ENCODE measurements at places on chromosomes 3 and 15.

DNA sequence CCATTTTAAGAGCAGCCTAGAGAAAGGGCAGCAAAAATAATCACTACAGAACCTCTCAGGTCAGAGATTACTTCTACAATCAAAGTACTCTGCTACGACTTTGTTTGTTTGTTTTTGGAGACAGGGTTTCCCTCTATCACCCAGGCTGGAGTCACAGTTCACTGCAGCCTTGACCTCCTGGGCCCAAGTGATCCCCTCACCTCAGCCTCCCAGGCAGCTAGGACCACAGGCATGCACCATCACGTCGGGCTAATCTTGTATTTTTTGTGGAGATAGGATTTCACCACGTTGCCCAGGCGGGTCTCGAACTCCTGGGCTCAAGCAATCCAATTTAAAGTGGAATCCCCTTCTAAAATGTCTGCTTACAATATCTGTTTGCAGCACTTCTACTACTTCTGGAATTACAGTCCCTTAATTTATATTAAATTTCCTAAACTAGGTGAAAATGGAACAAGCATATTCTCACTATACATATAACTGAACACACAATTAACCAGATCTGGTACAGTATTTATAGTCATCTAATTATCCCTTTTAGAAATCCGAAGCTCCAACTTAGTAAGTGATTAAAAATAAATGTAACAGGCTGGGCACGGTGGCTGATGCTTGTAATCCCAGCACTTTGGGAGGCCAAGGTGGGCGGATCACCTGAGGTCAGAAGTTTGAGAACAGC is 4.4 kb downstream of the UACA start:
- no peak for DNase-seq

DNA sequence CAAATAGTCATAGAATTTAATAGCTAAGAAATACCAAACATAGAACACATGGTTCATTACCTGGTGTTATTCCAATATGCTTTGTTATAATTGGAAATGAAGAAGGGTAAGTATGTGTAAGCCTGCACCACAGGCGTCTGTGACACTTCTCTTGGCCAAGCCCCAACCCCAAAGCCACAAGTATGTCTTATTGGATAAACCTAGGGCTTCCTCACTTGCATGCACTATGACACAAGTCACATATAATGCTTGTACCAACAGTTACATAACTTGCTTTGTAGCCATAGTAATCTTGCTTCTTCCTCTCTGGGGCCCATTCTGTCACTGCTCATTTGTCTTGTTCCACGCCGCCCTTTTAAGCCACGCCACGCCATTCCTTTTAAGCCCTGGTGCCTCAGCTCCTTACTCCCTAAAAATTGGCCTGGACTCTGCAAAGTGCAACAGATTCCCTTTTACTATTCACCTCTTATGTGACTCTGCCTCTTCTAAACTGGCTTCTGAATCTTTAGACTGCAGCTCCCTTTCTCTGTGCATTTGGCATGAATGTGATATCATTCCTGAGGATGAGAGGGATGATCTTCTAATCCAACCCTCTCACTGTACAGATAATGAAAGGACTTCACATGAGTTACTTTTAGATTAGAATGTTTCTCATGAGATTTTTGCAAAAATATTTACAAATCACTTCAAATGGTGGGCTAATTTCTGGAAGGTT is 48.1 kb upstream of the EPHA3 start:
- DNase-seq, result no peak

GRCh38 chr15:52349052-52349700 is 53.6 kb upstream of the MYO5C start:
- DNase-seq, result no peak

GRCh38 chr3:195001961-195002861 is 268.7 kb downstream of the XXYLT1 start:
- no peak for DNase-seq

DNA sequence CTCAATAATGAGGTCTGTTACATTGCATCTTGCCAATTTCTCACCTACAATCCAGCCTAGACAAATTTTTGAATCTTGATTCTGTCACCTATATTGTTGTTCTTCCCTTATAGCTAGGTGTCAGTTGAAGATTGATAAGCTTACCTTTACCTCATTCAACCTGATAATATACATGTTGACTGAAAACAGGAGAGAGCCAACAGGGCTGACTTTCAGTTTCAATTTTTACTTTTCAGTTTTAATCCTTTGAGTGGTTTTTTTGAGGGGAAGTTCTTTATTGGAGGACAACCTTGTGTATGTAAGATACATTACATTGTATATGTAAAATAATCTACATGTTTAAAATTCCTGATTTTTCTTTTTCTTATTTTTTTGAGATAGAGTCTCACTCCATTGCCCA is 5.8 kb downstream of the ATP13A5 start:
- DNase-seq, result no peak

DNA sequence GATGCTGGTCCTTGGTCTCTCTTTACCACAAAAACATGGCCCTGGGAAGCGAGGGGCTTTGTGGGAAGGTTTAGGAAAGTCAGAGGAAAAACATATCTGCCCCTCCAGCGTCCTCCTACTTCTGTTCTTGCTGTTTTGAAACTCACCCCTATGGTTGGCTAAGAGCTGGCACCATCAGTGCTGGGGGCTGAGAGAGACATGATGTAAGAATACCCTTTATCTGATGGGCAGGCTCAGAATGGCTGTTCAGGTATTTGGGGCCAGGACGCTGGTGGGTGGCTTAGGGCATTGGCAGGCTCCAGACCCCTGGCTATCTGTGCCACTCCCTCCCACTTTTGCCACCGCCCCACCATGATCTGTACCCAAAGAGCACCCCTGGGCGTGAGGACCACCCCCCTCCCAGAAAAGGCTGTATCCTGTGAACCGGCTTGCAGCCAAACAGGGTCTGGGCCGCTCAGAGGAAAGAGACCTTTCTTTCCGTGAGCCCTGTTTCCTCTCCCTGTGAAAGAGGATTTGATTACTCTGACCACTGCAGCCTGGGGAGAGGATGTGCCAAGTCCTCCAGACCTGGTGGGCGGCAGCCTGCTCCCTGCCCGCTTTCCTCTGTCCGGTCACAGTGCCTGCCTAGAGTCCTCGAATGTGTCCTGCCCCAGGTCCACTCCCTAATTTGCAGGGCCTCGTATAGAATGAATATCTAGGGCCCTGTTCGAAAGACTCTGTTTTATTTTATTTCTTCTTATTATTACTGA is 61.3 kb upstream of the SLC6A6 start:
- DNase-seq, result no peak

- DNase-seq, result no peak
These were observed 13.4 kb upstream of the DGKG start for GRCh38 chr3:186375443-186375842.

GRCh38 chr3:193029800-193030199 is 112.1 kb upstream of the MB21D2 start:
- DNase-seq, result no peak

DNA sequence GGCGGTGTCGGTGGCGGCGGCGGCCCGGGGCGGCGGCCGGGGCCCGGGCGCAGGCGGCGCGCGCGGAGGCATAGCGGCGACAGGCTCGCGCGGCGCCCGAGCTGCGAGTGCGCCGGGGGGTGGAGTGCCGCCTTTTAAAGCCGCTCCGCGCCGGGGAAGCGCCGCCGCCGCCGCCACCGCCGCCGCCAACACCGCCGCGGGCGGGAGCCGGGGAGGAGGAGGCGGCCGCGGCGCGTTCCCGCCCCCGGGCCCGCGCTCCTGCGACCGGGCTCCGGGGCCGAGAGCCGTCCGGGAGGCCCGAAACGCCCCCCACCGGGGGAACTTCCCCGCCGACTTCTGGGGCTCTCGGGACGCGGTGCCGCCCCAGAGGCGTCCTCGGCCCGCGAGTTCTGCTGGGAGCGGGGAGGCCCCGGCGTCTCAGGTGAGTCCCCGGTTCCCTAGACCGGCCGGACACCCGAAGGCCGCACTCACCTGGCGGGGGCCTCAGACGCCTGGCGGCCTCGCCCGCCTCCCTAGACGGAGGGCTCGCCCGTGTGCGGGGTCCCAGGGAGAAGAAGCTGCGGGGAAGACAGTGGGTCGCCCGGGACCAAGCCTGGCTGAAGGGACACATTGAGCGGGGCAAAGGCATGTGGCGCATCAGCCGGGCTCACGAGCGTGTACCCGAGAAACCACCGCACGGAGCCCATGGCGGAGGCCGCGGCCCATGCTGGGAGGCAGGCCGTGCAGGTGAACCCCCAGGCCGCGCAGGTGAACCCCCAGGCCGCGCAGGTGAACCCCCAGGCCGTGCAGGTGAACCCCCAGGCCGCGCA is at the start of gene PCSK6:
Gene PCSK6, minus strand, starts transcription at position 109 of the 809 bp plus-strand sequence. Its CDS starts 37 bp downstream, at position 72.
- DNase-seq, result no peak

GRCh38 chr3:172371544-172371943 is 76.7 kb downstream of the GHSR start:
- no peak for DNase-seq

- no peak for DNase-seq
These were observed 92.0 kb downstream of the PLXNA1 start for GRCh38 chr3:127074900-127075360.

DNA sequence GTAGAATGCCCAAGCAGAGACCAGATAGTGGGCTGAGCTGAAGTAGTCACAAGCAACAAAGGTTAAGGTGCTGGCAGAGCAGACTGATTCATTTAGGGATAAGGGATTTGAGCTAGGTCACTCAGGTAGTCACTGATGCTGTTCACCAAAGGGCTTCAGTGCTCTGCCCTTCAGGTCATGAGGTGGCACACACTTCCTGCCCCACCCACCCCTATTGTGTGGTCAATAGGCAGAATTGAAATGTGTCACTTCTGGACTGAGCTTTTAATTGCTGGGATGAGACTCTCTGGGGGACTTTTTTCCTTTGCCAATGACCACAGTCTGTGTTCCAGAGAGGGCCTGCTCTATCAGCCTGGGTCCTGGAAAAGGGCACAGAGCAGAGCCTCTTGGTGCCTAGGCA is 2.9 kb upstream of the DIS3L start:
- no peak for DNase-seq

- no peak for DNase-seq
These were observed 39.9 kb upstream of the MB21D2 start for GRCh38 chr3:192957441-192958021.

- no peak for DNase-seq
These were observed 268.0 kb upstream of the PROK2 start for GRCh38 chr3:72052841-72053409.

DNA sequence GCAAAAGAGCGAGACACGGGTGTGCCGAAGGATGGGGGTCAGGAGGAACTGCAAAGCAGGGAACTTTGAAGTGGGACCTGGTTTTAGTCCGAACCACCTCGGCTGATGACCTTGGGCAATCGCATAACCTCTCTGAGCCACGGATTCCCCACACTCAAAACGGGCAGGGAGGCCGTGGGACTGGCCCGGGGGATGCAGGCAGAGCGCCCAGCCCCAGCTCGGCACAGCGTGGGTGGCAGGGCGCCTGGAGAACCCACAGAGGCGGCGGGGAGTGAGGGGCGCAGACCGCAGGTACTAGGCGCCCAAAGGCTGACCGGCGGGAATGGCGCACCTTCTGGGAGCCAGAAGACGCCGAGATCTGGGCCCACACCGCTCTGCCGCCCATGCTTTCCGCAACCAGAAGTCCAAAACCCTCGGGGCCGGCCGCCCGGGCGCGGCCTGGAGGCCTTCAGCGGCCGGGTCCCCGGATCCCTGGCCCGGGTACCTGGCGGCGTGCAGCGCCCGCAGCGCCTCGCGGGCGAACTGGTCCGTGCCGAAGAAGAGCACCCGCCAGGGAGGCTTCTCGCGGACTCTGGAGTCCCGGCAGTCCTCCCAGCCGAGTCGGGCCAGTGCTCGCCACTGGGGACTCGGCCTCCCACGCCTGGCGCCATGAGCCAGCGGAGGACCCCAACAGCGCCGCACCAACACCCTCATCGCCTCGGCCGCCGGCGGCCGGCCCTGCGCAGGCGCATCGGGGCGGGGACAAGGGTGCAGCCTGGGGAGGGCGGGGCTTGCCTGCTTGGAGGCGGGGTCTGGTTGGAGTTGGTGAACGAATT is at the start of gene MTFMT:
Gene MTFMT, minus strand, starts transcription at position 719 of the 815 bp plus-strand sequence. Its CDS starts 26 bp downstream, at position 693.
- peak; percentile 88 for DNase-seq

GRCh38 chr15:24756101-24756500 is 80.5 kb downstream of the NPAP1 start:
- no peak for DNase-seq

- no peak for DNase-seq
These were observed 180.6 kb downstream of the LSAMP start for GRCh38 chr3:116264546-116265319.

DNA sequence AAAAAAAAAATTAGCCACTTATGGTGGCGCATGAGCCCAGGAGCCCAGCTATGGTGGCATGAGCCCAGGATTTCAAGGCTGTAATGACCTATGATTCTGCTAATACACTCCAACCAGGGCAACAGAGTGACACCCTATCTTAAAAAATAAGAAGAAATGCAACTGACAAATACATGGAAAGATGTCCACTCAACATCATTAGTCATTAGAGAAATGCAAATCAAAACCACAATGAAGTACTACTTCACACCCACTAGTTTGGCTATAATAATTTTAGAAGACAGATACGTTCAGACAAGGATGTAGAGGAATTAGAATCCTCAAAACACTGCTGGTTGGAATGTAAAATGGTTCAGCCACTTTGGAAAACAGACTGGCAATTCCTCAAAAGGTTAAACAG is 10.5 kb downstream of the PRKAR2A start:
- no peak for DNase-seq

DNA sequence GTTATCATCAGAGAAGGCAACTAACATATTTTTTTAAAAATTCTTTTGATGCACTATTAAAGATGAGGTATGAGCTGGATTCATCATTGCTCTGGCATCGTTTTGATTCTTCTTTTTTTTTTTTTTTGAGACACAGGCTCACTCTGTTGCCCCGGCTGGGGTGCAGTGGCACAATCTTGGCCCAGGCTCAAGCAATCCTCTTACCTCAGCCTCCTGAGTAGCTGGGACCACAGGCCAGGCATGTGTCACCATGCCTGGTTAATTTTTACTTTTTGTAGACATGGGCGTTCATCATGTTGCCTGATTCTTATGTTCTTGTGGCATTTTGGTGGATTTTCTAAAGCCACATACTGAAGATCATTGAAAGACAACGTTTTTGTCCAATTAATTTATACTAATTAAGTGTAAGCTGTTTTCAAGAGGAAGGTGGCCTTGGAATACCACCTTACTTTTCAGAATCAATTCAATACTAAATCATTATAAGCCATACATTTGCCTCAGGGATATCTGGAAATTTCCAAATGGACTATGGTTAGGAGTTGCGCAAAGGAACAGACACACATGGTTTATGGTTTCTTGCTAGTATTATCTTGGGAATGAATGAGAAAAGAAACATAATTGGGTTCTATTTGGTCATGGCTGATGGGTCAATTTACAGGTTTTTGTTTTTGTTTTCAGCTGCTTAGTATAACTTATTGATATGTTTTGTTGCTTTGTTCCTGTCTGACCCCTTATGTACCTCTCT is 22.8 kb downstream of the SLC28A2 start:
- no peak for DNase-seq

DNA sequence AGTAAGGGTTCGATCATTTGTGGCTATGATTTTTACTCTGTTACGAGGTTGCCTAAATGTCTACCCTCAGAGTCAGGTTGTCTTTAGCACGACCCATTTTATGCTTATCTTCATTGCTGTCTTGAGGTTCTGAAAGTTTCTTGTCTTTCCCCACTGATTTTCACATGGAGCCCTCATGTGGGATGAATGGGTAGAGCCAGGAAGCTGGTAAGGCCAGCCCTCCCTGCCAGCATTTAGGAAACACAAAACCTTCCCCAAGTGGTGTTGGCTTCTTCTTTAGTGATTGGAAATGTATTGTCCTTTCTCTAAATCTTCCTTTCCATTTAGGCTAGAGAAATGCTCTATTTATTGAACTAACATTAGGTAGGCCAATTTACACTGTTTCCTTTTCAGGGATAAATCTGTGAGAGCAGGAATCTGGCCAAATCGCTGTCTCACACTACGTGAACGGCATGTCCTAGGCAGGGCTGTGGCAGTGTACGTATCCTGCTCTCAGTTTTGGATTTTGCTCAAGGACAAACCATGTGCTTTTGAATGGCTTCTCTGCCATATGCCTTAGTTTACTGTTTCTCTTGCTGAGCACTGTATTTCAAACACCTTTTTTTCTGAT is 43.7 kb downstream of the MYZAP start:
- DNase-seq, result no peak
